ENCODE measurements at places on chromosomes 1 and 21. TPM values are rescaled to one million over a fixed set of nuclear protein-coding genes. Genes with fewer than 3 reads are reported as not detected.

DNA sequence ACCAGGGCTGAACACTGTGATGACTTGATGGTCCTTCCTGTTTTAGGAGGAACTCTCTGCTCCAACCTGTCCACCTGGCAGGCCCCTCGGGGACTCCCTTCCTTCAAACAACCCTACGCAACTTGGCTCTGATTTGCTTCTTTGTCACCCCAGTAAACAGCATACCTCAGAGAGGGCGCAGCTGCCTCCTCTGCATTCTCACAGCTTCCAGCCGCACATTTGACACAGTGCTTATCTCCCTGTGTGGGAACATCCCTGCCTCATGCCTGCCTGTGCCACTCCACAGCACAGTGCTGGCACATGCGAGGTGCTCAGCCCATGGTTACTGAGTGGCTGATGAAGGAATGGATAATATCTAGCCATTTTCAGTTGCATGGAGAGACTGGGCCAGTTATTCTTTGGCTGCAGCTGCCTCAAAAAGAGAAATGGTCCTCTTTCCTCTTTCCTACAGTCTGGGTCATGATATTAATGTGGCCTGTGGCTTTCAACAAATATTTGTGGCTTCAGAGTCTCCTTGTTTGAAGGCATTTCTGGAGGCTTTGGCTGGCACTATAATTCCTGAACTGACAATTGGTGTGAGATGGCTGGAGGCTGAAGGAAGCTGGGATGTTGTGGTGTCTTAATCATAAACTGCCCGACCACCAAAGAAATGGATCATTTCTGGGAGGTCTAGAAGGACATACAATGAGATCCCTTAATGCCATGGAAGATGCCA lies 77.9 kb downstream of the TENT5C start:
- DNase-seq: no peak

DNA sequence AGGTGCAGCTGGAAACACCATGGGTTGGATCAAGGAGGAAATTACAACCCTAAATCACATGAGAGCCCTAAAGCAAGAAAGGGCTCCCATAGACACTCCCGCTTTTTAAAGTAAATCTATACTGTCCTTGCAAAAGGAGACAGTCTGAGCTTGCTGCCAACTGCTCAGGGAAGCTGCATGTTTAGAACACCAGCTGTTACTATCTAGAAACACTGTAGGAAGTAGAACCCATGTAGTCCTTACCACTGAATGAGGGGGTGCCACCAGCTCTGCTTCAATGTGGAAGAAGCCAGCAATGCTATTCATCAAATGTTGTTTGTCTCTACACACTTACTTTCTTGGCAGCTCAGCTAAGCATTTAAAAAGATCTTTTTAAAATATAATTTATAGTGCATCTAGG lies 79.8 kb downstream of the PIGK start:
- no peak for DNase-seq

PPM1J gene
- total RNA-seq: 0.40 TPM

PROX1 gene
- total RNA-seq: 0.13 TPM

- no peak for DNase-seq
Observed at GRCh38 chr1:220877377-220878095, 1.7 kb upstream of the HLX start.

DNA sequence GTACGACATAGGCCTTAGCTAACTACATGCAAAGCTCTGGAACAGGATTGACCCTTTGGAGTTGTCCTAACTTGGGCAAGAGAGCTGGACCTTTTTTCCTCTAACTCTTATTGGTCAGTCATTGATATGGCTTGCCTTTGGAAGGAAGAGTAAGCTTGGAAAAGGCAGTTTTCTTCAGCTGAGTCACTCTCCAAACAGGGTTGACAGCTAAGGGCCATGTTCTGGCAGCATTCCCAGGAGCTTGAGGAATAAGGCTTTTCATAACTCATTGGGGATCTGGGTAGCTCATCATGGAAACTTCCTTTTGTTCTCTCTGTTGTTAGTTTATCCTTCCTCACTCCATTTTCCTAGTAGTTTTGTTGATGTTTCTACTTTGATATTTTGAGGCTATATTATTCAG lies 14.5 kb upstream of the ERRFI1 start:
- DNase-seq: peak; percentile 63

- DNase-seq: no peak
Observed at GRCh38 chr1:5754817-5755551, 237.2 kb downstream of the NPHP4 start.

Data from SK-MEL-5 (cell line).